Right atrium auricular region (tissue), 2 donors: ENCODE measurements at places on chromosomes 2 and 18. TPM values are rescaled to one million over a fixed set of nuclear protein-coding genes. Genes with fewer than 3 reads are reported as not detected.

GRCh38 chr2:43634604-43635306, 2.3 kb upstream of the PLEKHH2 start:
- H3K36me3 ChIP-seq, result no peaks in the 10 kb centered on the region
- no peak overlapping the region for H3K4me3 ChIP-seq
- no peak for DNase-seq
- no peaks in the 10 kb centered on the region for H3K27me3 ChIP-seq
- H3K27ac ChIP-seq, result peak overlapping the region; percentile 33

DNA sequence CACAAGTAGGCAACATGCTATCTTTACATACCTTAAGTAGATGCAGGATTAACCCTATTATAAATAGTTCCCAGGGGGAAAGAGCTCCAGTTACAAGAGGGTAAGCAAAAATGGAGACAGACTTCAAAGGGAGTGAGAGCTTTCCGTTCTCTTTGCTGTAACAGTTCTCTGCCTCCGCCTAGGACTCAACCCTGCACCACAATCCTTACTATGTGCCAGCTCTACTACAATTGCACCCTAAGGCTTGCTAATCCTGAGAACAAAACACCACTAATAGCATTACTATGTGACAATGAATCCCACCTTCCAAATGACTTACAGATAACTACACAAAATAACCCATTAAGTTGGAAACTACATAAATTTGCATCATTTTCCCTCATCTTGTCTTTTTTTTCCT, 7.7 kb downstream of the ZBTB14 start:
- H3K36me3 ChIP-seq, result peaks cover 18% of the 10 kb centered on the region
- H3K4me1 ChIP-seq, result no peaks in the 10 kb centered on the region
- H3K27ac ChIP-seq, result no peak overlapping the region

GRCh38 chr18:9751371-9752031, 43.4 kb downstream of the RAB31 start:
- H3K36me3 ChIP-seq, result no peaks in the 10 kb centered on the region
- no peak for DNase-seq
- no peaks in the 10 kb centered on the region for H3K27me3 ChIP-seq
- no peaks in the 10 kb centered on the region for H3K4me1 ChIP-seq

The GNAL gene
- 2.7 TPM for total RNA-seq

GRCh38 chr2:72533765-72534164, 292.1 kb downstream of the EXOC6B start:
- no peak for DNase-seq
- H3K4me1 ChIP-seq, result no peaks in the 10 kb centered on the region
- H3K27me3 ChIP-seq, result no peaks in the 10 kb centered on the region
- no peak overlapping the region for H3K4me3 ChIP-seq
- no peak overlapping the region for H3K27ac ChIP-seq
- no peaks in the 10 kb centered on the region for H3K36me3 ChIP-seq

DNA sequence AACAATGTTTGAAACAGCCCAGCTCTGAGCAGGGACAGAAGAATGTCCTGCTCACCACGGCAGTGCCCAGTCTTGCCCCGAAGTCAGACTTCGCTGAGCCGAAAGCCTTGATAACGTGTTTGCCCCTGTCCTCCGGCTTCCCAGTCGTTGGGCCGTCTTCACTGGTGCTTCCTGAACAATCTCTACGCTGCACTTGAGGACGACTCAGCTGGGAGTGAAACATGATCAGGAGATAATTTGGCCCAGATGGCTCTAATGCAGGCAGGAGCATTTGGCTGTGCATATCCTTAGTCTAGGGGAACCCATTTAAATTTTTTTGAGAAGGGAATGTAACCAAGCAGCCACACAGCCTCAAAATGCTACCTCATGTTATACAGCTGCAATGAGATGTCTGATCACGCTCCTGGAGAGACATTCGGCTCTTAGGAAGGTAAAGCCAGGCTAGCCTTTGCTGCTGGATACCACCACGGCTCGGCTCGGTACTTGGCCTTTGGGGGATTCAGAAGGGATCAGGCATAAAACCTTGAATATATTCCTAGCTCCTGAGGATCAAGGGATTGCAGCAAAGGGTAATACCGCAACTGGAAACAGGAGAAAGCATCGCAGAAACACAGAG, 43.6 kb downstream of the FECH start:
- no peak for DNase-seq
- H3K36me3 ChIP-seq, result no peaks in the 10 kb centered on the region
- no peaks in the 10 kb centered on the region for H3K4me1 ChIP-seq
- H3K27me3 ChIP-seq, result no peaks in the 10 kb centered on the region
- H3K4me3 ChIP-seq, result no peak overlapping the region

The ITGAV gene
- 152 TPM for total RNA-seq

DNA sequence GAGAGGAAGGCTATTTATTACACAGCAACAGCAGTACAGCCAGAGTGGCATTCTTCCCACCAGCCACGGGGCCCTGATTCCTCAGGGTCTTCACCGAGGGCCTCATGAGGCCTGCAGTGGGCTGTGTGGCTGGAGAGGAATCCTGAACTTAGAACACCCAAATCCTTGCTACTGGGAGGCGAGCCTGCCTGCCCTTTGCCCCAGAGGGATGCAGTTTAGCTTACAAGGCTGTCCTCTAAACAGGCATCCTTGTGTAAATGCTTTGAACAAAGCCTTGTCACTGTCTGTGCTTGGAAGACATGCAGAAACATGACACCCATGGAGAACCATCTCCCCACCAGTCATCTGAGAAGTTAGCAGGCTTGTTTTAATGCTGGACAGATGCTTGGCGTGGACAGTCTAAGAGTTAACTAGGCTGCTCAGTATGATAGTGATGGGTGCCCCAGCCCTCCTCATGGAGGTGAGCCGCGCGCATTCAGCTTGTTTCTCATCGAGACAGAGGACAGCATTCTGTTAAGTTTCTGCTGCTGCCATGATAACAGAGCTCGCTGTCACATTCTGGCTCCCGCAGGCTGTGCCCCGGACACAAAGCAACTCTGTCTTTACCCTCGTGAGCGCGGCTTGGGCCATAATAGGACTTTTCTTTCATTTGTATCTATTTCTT, 42.9 kb downstream of the ADI1 start:
- H3K27me3 ChIP-seq, result no peaks in the 10 kb centered on the region
- H3K36me3 ChIP-seq, result peaks cover 39% of the 10 kb centered on the region
- DNase-seq, result no peak
- H3K4me3 ChIP-seq, result no peak overlapping the region
- peak overlapping the region; percentile 90 for H3K27ac ChIP-seq

DNA sequence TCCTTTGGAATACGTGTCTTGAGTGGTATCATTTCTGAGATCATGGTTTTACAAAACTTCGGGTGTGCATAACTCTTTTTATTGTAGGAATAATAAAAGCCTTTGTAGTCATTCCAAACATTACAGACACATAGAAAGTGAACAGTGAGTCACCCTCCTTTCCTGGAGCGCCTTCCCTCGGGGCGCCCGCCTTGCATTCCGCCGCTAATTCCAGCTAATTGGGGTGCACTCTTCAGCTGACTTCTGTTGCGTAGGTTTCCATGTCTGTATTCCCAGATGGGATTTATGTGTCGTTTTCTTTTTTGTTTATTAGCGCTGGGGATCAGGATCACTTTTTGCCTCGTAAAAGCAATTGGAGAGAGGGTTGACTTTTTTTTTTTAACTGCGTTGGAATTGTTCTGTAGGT, 18.7 kb downstream of the SH3BP4 start:
- H3K27ac ChIP-seq, result no peak overlapping the region
- no peak for DNase-seq
- H3K4me1 ChIP-seq, result peaks cover 37% of the 10 kb centered on the region
- no peaks in the 10 kb centered on the region for H3K36me3 ChIP-seq
- no peak overlapping the region for H3K4me3 ChIP-seq
